ENCODE measurements at places on chromosomes 6 and 20.

DNA sequence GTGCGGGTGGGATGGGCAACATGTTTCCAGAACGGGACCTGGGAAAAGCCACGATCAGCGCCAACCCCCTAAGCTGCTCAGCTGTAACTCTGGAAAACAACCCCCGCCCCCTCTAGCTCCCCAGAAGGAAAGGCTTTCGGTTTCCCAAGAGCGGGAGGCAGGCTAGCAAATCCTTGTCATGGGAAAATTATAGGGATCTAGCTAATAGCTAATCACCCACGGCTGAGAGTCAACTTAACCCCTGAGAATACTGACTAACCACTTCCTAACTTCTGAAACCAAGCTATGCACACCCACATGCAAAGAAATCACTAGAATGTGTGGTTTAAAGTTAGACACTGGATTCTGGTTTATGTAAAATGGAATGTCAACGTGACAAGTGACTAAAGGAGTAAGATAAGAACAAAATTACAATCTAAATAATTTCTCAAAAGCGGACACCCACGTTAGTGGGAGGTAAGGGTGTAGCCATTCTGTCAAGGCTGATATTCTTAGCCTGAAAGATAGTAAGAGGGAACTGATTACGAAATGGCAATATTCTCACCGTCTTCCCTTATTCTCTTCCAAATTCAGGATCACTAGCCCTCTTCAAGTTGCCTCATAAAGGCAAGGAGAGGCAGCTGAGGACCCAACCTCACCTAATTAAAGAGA is 20.1 kb downstream of the JAG1 start:
- no peak for DNase-seq

- DNase-seq = no peak
Observed at GRCh38 chr6:21455071-21455470, 138.5 kb upstream of the SOX4 start.

DNA sequence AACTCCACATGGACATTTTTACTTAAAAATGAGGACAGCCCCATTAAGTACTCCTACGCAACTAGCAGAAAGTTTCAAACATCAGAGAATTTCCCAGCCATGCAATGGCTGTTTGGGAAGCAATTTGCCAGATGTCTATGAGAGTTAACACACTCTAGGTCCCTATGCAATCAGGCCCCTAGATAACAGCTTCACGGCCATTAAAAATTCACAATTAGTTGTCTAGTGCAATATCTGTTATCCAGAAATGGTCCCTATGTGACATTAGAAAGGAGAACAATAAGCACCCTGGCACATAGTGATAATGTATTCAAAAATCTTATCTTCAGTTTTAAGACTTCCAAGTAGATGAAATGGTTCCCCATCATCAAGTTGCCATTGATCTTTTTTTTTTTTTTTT is 174.3 kb upstream of the NRSN1 start:
- no peak for DNase-seq

GRCh38 chr6:142838821-142839685 is 105.9 kb downstream of the HIVEP2 start:
- no peak for DNase-seq

DNA sequence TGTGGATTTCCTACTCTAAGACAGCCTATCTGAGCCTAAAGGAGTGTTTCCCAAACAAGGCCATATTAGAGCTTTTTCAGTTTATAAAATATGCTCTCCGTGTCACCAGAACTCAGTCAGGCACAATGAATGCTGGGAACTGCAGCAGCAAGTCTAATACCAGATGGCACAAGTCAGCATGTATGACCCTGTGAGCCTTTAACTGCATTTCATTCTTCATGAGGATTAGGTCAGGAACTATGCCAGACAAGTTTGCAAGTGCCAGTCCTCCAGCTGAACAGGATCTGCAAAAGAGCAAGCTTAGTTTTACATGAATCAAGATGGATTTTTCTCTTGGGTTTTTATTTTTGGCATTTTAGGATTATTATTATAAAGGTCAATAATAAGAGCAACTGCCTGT is 66.7 kb upstream of the SAMD5 start:
- no peak for DNase-seq

GRCh38 chr6:15077961-15078360 is 167.9 kb upstream of the JARID2 start:
- no peak for DNase-seq

DNA sequence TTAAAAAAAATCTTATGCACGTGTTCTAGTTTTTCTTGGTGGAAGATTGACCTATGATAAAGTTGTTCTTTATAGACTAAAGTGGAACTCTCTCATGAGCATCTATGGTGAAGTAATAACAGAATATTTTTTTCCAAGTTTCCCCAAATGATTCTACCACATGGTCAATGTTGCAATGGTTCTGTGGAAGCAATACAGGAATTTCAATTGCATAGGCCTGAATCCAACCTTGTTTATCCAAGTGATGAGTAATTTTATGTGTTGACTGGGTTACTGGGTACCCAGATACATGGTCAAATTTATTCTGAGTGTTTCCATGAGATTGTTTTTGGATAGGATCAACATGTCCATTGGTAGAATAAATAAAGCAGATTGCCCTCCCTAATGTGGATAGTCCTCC is 581.5 kb downstream of the MMUT start:
- DNase-seq = no peak

DNA sequence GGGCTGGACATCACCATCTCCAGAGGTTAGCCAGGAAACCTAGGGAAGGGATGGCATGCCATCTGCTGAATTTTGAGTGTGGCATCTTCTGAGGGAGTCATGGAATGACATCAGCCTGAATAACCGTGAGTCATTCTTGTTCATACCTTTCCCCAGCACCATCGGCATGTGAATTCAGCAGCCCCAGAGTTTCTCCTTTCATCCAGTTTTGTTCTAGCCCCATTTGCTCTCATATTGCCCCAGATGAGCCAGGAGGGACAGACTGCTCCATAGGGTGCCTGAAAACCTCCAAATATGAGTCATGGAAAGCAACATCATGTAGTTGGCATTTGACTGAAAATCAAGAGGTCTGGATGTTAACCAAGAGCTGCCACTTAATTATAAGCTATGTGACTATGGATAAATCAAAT is 219.2 kb upstream of the SGK1 start:
- DNase-seq = no peak
